ENCODE measurements at places on chromosomes 12 and 14.

GRCh38 chr14:60089221-60089620 lies 2.5 kb upstream of the PCNX4 start:
- DNase-seq, result no peak

GRCh38 chr12:57616383-57617101 lies 5.3 kb downstream of the ARHGEF25 start:
- no peak for DNase-seq

DNA sequence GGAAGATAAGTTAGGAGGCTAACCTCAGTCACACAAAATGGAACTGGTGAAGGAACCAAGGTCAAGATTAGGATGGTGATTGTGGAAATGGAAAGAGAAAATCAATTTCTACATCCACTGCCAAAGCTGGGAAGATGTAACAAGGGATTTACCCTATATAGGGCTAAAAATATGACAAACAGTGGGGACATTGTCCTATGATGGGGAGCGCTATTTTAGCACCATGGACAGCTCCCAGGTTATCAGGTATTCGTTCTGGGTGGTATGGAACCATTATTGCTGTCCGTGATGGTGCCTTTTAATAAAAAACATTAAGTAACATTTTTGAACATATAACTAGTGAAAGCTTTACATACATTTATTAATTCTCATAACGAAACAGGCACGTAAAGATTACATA lies 124.0 kb downstream of the NDUFA12 start:
- DNase-seq, result peak; percentile 69

DNA sequence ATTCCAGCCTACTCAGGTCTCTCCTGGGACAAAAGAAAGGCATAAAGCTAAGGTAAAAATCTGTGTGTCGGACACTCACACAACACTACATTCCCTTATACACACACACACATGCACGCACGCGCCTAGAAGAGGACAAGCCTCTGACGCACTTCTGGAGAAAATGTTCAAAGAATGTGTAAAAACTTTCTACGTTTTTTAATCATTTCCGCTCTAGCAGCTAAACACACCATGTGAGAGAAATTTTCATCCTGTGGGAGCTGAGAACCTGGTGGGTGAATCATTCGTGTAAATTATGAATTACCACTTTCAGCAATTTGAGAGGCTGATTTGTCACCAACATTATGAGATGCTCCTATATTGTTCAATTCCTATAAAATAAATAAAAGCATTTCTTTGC lies 494.5 kb downstream of the TMEM132D start:
- DNase-seq, result no peak

DNA sequence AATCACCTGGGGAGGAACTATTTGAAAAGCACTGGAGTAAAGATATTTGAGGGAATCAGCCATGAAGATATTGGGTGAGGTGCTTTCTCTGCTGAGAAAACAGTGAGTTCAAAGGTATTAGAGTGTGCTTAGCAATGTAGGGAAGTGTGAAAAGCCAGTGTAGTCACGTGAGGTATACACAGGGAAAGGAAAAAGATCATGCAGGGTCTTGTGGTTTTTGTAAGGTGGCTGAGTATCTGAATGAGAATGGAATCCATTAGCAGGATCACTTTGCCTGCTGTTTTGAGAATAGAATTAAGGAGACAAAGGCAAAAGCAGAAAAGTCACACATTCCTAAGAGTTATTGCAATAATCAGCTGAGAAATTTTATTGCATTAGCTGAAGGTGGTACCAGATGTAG lies 193.0 kb downstream of the PIK3C2G start:
- DNase-seq, result no peak
